ENCODE measurements at places on chromosomes 1 and 21.

- H3K27ac ChIP-seq: no peak overlapping the region
- no peaks in the 10 kb centered on the region for H3K36me3 ChIP-seq
- no peaks in the 10 kb centered on the region for H3K4me1 ChIP-seq
- no peak overlapping the region for H3K4me3 ChIP-seq
- DNase-seq: no peak
- H3K27me3 ChIP-seq: peaks cover 21% of the 10 kb centered on the region
These were observed 53.3 kb downstream of the ARHGEF11 start for GRCh38 chr1:156992215-156992614.

DNA sequence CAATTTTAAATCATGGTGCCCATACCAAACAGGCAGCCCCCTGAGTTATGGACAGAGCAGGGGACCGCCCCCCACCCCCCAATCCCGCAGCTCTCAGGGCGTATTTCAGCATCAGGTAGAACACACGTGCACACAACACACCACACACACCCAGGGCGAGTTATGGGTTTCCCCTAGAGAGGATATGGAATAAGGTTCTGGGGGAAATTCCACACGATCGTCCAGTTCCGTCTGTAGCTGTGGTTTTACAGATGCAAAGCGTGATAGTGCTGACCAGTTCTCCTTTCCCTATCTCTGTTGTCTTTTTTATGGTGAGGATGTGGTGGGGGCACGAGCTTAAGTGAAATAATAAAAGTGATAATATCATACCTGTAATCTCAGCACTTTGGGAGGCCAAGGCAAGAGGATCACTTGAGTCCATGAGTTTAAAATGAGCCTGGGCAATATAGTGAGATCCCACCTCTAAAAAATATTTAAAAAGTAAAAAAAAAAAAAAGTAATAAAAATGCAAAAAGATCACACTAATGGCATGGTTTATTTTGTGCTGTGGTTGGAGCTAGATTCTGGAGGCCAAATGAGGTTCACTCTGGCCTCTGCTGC is 25.1 kb downstream of the C2CD2 start:
- peak; percentile 63 for DNase-seq
- H3K27ac ChIP-seq: peak overlapping the region; percentile 85
- no peaks in the 10 kb centered on the region for H3K27me3 ChIP-seq
- H3K4me3 ChIP-seq: peak overlapping the region; percentile 80

DNA sequence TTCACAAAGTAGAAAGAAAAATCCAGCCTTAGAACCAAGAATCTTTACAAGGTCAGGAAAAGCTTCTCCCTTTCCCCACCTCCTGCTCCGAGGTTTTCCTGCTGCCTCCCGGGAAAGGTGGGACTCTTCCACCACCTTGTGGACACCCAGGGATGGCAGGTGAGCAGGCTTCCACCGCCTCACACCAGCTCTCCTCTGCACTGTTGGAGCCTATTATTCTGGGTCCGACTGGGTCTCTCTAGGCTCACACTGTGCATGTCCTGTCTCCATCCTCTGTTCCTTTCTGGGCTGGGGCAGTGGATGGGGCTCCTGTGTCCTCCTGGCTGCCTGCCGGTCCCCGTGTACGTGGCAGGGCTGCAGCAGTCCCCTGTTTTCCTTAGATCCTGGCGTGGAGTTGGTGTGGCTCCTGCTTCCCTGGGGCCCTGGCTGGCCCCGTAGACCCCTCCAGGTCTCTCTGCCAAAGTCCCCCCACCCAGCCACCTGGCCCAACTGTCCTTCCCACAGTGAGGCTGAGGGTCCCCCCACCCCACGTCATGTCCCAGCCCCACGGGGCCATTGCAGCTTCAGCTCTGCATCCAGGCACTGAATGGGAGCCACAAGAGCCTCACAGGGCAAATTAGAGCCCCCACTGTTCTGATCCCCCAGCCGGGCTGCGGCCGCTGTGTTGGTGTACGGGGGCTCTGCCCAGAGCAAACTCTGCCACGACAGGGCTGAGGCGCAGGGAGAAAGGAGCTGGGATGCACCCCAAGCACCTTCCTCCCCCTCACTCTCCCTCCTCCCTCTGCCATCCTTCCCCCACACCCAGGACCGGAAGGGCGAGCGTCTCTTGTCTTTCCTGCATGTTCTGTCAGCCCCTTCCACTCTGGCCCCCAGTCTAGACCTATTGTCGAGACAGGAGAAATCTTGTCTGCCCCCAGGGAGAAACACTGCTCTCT is 3.3 kb upstream of the SLC45A1 start:
- H3K27ac ChIP-seq: no peak overlapping the region
- H3K4me3 ChIP-seq: no peak overlapping the region
- no peaks in the 10 kb centered on the region for H3K36me3 ChIP-seq
- H3K4me1 ChIP-seq: peaks cover 12% of the 10 kb centered on the region
- DNase-seq: no peak

DNA sequence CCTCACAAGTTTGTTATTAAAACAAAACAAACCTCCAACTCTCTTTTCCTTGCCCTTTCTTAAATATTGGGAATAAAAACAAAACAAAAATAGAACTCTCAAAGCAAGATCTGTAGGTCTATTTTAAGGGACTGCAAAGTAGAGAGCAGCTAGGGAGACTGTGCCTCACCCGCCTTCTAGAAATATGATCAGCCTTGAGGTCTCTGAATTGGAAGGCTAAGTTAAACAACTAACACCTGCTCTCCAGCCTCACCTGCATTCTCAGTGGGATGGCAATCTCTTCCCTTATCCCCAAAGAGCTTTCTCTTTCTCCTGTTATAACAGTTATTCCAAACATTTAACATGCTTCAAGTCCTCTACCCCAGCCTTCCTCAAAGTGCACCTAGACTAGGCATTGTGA is 75.5 kb upstream of the TNR start:
- peaks cover 29% of the 10 kb centered on the region for H3K27me3 ChIP-seq
- H3K4me1 ChIP-seq: no peaks in the 10 kb centered on the region
- no peak overlapping the region for H3K27ac ChIP-seq
- no peak for DNase-seq
- H3K36me3 ChIP-seq: no peaks in the 10 kb centered on the region
